ENCODE measurements at places on chromosomes 7 and 10.

- DNase-seq, result no peak
Observed at GRCh38 chr7:2156756-2157472, 75.8 kb downstream of the MAD1L1 start.

GRCh38 chr10:13337827-13338196, 10.3 kb downstream of the SEPHS1 start:
- no peak for DNase-seq

- no peak for DNase-seq
Observed at GRCh38 chr7:73749931-73750776, 11.6 kb upstream of the ABHD11 start.

- DNase-seq, result no peak
Observed at GRCh38 chr7:101680406-101681145, 51.5 kb upstream of the MYL10 start.

DNA sequence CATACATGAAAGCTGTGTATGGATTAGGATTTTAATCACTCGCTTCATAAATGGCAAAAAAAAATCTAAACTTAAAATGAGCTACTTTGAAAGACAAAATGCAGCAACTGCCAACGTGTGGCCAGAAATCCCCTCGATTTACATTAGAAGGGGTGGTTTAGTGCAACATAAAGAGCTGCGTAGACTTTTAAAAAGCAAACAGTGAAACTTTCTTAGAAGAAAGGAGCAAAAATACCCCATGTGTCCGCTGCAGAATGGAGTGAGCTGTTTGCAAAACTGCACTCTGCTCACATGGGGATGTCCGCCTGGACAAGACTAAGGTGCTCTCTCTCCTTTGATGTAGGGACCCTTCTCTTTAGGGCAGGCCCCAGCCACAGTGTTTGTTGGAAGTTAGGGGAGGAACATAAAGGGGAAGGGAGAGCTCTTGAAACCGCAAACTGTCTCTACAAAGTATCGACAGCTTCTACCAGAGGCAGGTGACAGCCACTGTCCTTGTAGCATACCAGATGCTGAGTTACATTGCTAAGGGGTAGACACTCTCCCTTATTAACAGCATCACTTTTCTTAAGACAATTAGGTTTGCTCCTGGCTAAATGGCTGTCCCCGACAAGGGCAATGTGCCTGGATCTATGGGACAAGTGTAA, 528.1 kb downstream of the KCNMA1 start:
- DNase-seq, result no peak

- no peak for DNase-seq
Observed at GRCh38 chr10:1398626-1399410, 338.5 kb downstream of the ADARB2 start.

GRCh38 chr7:78845155-78845554, 608.3 kb downstream of the MAGI2 start:
- DNase-seq, result no peak

Data from lung (tissue), 17 donors.